Osteocyte (in vitro differentiated cells): ENCODE measurements at places on chromosomes 4 and X. TPM values are rescaled to one million over a fixed set of nuclear protein-coding genes. Genes with fewer than 3 reads are reported as not detected.

Gene SCML2
- total RNA-seq = 2.8 and 3.4 TPM in 2 replicates

Gene SRPX
- total RNA-seq = 41.7 and 48.0 TPM in 2 replicates

Gene TMPRSS11E
- total RNA-seq = not detected in 2 replicates

Gene AKAP14
- not detected in 2 replicates for total RNA-seq

Gene USP38
- 19.5 and 20.1 TPM in 2 replicates for total RNA-seq

GRCh38 chr4:145552181-145552822 is 66.9 kb upstream of the MMAA start:
- DNase-seq = no peak

DNA sequence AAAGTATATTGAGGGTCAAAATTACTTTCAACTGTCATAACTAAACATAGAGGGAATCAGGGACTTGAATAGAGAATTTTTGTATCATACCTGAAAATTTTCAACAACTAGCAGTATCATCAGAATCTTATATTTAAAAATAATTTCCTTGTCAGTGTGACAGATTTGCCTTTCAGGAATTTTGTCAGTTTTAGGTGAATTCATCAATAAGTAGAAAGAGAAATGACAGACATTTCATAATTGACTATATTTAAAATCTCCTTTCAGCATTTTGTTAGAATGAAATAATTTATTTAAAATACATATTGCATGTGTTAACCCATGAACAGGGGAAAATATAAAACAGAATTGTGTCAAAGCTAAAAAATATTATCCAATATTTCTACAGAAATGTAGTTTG is 8.6 kb upstream of the PDCL2 start:
- no peak for DNase-seq

DNA sequence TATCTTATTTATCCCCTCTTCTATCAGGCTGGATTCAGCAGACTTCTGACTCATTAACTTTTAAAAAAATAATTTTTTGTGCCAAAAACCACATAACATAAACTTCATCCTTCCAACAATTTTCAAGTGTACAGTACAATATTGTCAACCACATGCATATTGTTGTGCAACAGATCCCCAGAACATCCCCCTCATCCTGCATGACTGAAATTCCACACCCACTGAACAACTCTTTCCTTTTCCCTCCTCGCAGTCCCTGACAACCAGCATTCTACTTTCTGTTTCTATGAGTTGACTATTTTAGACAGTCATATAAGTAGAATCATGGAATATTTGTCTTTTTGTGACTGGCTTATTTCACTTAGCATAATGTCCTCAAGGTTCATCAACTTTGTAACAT is 2.2 kb upstream of the MID2 start:
- no peak for DNase-seq

Gene LUZP4
- not detected in 2 replicates for total RNA-seq
